Lung (tissue), 17 donors: ENCODE measurements at places on chromosomes 6 and 20.

- DNase-seq: no peak
Measured at GRCh38 chr20:57464642-57465211, 60.2 kb downstream of the CTCFL start.

DNA sequence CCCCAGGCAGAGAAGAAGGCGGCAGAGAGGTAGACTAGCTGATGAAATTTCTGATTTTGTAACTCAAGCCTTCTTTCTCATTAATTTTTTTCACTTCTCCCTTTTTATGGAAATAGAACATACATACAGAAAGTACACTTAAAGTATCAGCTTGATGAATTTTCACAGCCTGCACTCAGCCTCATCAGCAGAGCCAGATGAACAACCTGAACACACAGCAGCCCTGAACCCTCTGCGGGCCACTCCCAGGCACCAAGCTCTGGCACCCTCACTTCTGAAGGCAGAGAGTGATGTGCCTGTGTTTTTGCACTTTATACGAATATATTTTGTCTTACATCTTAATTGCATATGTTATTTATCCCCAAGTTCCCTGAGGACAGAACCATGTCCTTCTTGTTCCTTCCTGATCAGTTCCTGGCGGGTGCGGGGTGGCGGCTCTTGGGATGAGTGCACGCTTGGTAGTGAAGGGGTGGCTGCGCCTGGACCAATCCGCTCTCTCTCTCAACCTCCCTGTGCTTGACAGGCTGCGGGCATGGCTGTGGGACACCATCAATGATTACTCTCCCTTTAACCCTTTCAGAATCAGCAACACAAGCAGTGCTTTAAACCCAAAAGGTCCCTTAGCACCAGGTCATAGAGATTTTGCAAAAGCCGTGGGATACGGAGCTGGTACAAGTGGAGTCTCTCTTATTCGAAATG, 34.8 kb upstream of the AFDN start:
- no peak for DNase-seq

DNA sequence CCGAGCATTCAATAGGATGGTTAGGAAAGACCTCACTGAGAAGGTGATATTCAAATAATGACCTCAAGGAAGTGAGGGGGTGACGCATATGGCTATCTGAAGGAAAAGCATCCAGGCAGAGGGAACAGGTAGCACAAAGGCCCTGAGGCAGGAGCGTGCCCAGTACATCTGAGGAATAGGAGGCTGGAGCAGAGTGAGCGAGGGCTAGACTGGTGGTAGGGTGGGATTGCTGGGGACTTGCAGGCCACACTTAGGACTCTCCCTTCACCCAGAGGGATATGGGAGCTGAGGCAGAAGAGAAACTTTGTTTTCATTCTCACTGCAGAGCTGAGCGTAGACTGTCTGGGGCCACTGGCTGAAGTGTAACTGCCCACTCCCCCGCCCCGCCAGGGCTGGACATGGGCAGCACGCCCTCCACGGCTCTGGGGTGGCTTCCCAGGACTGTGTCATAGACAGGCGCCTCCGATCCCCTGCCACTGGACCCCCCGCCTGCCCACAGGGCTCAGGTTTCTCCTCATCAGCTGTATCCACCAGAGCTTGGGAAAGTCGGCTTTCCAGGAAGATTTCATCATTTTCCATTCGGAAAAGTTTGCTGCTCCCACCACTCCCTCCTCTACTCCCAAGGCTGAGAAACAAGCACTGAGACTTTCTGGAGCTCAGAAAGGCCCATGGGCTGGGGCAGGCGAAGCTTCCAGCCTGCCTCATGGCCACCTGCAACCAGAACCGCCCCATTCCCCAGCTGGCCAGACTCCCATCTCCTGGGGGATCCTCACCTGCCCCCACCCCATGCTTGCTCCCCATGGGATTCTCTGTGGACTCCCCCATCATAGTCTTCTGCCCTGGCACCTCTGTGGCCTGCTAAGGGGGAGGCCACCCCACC, 142.6 kb downstream of the MRPL14 start:
- peak; percentile 80 for DNase-seq

DNA sequence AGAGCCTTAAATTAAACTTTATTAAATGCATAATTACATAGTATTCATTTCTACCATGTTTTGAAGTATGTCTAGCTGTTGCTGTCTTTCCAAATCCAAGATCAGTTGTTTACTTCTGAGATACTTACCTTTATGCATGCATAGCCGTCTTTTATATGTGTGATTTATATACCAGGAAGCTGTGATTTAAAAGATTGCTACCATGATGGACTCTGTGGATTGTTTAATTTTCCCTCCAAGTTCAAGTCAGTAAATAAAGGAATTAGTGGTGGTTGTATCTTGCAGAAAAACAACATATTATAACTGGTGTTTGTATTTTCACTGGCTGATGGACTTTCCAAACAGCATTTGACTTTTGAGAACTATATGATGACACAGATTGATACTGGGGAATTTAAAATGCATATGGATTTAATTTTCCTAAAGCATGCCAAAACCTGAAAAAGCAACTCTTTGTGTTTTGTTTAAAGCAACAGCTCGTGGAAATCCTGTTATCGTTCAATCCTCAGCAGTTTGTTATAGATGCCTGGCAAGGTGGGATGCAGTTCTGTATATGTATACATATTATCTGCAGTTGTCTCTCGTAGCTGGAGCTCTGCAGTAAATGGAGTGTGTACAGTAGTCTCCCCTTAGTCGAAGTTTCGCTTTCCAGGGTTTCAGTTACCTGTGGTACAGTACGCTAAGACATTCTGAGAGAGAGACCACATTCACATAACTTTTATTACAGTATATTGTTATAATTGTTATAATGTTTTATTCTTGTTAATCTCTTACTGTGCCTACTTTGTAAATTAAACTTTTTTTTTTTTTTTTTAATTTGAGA, 77.1 kb downstream of the CBFA2T2 start:
- DNase-seq: no peak

DNA sequence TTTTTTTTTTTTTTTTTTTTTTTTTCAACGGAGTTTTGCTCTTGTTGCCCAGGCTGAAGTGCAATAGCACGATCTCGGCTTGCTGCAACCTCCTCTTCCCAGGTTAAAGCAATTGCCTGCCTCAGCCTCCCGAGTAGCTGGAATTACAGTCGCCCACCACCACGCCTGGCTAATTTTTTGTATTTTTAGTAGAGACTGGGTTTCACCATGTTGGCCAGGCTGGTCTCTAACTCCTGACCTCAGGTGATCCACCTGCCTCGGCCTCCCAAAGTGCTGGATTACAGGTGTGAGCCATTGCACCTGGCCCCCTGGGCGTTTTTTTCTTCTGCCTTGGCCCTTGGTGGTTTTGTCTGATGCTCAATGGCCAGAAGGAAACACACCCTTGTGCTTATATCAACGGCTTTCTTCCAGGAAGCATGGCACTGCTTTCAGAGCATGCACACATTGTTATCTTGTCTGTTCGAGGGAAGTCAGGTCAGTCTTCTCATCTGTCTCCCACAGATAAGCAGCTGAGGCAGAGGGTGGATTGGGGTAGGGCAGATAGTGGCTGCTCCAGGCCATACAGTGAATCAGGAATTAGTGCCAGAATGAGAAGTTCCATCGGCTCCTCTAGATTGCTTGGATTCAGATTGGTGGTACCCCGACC, 203.1 kb downstream of the TSHZ2 start:
- DNase-seq: no peak

GRCh38 chr6:74091136-74091793, 395.3 kb downstream of the CD109 start:
- DNase-seq: peak; percentile 43

GRCh38 chr6:56520218-56520617, 122.5 kb downstream of the DST start:
- no peak for DNase-seq

DNA sequence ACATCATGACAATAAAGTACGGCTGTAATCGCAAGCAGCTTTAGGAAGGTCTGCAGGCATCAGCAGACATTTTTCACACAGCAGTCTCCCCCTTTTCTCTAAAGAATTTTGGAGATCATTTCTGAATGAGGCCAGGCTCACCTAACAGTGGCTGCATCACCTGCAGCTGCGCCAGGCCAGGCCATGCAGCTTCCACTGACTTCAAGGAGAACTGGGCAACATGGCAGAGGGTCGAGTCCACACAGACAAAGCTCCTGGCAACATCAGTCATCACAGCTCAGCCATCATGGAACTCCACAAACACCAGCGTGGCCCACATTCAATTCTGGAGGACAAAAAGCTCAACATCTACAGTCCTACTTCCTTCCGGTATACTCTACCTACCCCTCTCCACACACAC, 17.8 kb upstream of the FOXC1 start:
- no peak for DNase-seq

- peak; percentile 78 for DNase-seq
Measured at GRCh38 chr6:36028877-36029324, 1.3 kb downstream of the MAPK14 start.

GRCh38 chr6:125818772-125819260, 28.1 kb downstream of the NCOA7 start:
- no peak for DNase-seq

DNA sequence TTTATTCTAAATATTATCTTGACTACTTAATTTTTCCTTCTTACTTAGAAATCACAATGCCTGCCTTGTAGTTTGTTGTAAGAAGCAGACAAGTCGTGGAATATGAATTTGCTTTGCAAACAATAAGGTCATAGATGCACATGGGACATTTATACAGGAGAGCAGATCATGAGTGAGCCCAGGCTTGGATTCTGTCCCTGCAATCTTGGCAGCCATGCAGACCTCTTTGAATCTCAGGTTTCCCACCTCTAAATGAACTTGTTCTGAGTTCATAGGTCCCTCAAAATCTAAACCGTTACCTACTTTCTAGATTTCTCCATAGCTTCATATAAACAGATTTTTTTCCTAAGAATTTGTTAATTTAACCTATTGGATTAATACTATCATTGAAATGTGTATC, 19.5 kb downstream of the KIAA0408 start:
- DNase-seq: no peak

- no peak for DNase-seq
Measured at GRCh38 chr6:29892696-29893095, 49.6 kb upstream of the HLA-A start.

- no peak for DNase-seq
Measured at GRCh38 chr6:2132416-2132815, 113.0 kb downstream of the GMDS start.

DNA sequence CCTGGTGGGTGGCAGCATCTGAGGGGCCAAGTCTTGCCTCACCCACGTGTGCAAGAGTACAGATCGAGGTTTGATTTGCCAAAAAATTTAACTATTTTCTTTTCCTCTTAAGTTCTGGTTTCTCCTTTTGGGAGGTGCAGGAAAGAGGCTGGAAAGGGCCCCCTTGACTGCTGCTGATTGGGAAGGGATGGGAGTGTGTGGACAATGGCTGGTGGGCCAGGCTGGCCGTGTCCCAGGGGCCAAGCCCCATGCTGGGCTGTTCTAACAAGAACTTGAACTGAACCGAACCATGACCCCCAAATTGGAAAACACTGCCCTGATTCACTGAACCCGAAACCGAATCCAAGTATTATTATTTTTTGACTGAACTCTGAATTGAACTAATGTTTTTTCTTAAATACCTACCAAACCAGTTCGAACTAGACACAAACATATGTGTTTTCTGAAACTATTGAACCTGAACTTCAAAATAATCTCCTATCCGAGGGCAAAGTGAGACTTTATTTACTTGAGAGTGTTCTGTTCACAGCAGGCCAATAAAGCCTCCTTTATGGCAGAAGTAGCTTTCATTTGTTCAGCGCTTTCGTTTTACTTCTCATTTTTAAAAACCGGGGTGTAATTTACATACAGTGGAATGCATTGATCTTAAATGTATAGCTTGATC, 91.2 kb downstream of the CDC5L start:
- DNase-seq: no peak

DNA sequence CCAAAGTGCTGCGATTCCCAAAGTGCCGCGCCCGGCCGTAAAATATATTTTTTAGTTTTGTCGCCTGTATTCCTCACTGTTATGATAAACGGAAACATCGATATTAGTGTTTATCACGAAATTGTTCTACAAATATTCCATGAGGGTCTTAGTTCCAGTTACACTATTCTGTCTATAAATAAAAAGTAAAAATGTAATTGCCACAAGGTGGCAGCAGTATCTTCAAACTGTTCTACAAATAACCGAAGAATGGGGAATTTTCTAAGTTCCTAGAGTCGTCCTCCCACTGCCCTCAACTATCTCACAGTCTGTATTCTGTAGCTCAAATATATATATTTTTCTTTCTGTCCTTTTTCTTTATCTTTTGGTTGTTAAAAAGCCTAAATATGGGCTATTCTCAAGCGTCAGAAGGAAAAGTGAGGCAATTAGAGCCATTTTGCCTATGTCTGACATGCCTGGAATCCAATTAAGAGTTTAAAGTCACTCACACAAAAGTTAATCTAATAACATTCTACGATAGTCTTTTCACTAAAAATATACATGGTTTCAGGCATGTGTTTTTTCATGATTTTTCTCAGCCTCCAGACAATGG, 14.2 kb upstream of the FAM162B start:
- peak; percentile 88 for DNase-seq

DNA sequence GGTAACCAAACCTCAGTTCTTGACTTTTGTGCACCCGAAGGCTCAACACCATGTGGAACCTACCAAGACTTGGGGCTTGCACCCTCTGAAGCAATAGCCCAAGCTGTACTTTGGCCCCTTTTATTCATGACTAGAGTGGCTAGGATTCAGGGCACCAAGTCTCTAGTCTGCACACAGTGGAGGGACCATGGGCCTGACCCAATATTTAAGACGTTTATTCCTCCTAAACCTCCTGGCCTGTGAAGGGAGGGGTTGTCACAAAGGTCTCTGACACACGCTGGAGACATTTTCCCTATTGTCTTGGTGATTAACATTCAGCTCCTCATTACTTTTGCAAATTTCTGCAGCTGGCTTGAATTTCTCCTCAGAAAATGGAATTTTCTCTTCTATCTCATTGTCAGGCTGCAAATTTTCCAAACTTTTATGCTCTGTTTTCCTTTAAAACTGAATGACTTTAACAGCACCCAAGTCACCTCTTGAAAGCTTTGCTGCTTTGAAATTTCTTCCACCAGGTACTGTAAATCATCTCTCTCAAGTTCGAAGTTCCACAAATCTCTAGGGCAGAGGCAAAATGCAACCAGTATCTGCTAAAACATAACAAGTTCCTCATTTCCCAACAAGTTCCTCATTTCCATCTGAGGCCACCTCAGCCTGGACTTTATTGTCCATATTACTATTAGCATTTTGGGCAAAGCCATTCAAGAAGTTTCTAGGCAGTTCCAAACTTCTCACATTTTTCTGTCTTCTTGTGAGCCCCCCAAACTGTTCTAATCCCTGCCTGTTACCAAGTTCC, 481.4 kb upstream of the BTBD3 start:
- no peak for DNase-seq
